Motor neuron (in vitro differentiated cells): ENCODE measurements at places on chromosomes 6 and 20.

- ATAC-seq = no peak
These were observed 10.2 kb downstream of the UNC5CL start for GRCh38 chr6:41028561-41029412.

DNA sequence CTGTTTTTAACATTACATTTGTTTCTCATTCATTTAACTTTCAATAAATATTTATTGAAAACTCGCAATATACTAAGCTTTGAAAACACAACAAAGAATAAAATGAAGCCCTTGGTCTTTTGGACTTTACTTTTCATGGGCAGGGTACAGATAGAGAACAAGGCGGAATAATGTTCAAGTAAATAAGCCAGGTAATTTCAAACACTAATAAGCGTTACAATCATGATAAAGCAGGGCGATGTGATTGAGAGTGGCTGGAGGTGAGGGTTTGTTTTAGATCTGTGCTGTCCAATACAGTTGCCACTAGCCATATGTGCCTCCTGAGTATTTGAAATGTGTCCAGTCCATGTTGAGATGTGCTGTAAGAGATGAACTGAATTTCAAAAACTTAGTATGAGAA is 307.1 kb downstream of the ALDH8A1 start:
- no peak for ATAC-seq

DNA sequence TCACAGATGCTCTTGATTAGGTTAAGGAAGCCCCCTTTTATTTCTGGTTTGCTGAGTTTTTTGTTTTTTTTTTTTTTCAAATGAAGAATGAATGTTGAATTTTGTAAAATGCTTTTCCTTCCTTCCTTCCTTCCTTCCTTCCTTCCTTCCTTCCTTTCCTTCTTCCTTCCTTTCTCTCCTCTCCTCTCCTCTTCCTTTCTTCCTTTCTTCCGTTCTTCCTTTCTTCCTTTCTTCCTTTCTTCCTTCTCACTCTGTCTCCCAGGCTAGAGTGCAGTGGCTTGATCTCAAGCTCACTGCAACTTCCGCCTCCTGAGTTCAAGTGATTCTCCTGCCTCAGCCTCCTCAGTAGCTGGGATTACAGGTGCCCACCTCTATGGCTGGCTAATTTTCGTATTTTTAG is 158.2 kb downstream of the ZFAND3 start:
- ATAC-seq = no peak

DNA sequence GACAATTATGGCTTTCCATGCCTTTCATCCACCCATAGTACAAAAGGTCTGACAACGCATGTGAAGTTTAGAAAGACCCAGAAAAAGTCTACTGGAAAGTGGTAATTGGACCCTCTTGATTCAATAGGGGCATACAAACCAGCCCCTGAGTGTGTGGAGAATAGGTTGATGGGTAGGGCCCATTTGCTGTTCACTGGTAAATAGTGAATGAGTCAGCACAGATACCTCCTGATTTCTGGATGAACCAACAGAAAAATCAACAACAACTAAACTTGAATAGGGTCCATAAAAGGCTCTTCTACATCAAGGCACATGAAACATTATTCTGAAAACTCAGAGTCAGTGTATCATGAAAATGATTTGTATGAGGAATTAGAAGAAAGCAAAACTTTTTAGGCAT is 235.4 kb upstream of the SLC35B3 start:
- no peak for ATAC-seq

GRCh38 chr6:79239536-79240168 is 5.2 kb upstream of the HMGN3 start:
- ATAC-seq = peak; percentile 5

DNA sequence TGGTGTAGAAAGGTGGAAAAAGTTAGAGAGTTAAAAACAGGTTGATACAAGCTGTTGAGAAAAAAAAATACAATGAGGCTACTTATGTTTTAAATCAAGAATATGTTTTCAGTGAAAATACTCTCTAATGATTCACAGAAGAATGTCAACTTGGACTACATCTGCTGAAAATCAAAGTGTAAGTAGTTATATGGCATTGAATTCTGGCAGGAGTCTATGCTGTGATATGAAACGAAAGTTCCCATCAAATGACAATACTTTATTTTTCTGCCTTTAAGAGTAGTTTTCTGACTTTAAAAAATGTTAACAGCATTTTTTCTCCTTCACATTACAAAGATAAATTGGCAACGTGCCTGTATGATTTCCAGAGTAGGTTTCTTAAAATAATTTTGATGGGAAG is 158.3 kb downstream of the EYA4 start:
- ATAC-seq = no peak

DNA sequence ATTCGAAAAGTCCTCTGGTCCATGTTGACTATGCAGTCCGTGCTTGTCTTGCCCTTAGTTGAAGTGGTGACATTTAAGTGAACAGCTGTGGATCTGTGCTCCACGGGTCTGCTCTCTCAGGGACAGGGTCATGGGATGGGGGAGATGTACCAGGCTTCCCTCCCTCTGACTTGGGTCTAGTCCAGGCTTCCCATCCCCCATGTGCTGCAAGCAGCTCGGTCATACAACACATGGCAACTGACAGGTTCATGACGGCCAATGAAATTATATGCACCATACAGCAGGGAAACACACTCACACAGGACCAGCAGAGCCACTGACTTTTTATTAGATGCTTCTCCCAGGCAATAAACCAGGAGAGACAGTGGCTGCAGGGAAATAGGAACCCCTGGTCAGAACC is 201.4 kb downstream of the PTPRT start:
- ATAC-seq = peak; percentile 39

GRCh38 chr20:50848341-50848808 is 53.5 kb downstream of the BCAS4 start:
- ATAC-seq = no peak

GRCh38 chr20:16580147-16580546 is 6.9 kb upstream of the KIF16B start:
- ATAC-seq = peak; percentile 78

GRCh38 chr6:113375950-113376846 is 480.9 kb upstream of the MARCKS start:
- no peak for ATAC-seq
